ENCODE measurements at places on chromosomes 16 and 17. TPM values are rescaled to one million over a fixed set of nuclear protein-coding genes. Genes with fewer than 3 reads are reported as not detected.

The SPATA32 gene
- 0.21 TPM for total RNA-seq

The KRTAP9-2 gene
- not detected for total RNA-seq

The NLRC3 gene
- total RNA-seq, result not detected

The SBK1 gene
- 0.13 TPM for total RNA-seq

The BCAR1 gene
- 76.5 TPM for total RNA-seq

The GJD3 gene
- 1.3 TPM for total RNA-seq

The DNAAF8 gene
- total RNA-seq, result 0.46 TPM

The SLC5A11 gene
- total RNA-seq, result 0.69 TPM

The CACNA1G gene
- total RNA-seq, result 4.4 TPM

The GLP2R gene
- total RNA-seq, result 10.4 TPM

The BAIAP3 gene
- 0.79 TPM for total RNA-seq

The ASGR1 gene
- 1.5 TPM for total RNA-seq

The PDE6G gene
- 2.5 TPM for total RNA-seq

The FLCN gene
- 32.8 TPM for total RNA-seq

The SLFN13 gene
- total RNA-seq, result 4.7 TPM

The ERAL1 gene
- total RNA-seq, result 83.5 TPM

The KRT33B gene
- 0.28 TPM for total RNA-seq

The GDPD3 gene
- total RNA-seq, result 2.1 TPM

The KRTAP4-9 gene
- not detected for total RNA-seq

The SLC35G6 gene
- not detected for total RNA-seq

The STAC2 gene
- total RNA-seq, result 0.14 TPM

The ATP2A1 gene
- total RNA-seq, result 2.6 TPM

The CACNG1 gene
- total RNA-seq, result 0.11 TPM

The KRT36 gene
- not detected for total RNA-seq

The AANAT gene
- 0.21 TPM for total RNA-seq

The ABI3 gene
- total RNA-seq, result not detected

The C16orf96 gene
- total RNA-seq, result not detected

The TAF1C gene
- 32.0 TPM for total RNA-seq

The HAPSTR1 gene
- total RNA-seq, result 30.5 TPM

The TMEM97 gene
- 54.4 TPM for total RNA-seq

The USP32 gene
- 35.8 TPM for total RNA-seq

The CCL22 gene
- total RNA-seq, result not detected

Data from A549 treated with DMSO at 1 μM for 4 hours (cell line).